IPS DF 6.9 (cell line): ENCODE measurements at places on chromosomes 1 and 21.

DNA sequence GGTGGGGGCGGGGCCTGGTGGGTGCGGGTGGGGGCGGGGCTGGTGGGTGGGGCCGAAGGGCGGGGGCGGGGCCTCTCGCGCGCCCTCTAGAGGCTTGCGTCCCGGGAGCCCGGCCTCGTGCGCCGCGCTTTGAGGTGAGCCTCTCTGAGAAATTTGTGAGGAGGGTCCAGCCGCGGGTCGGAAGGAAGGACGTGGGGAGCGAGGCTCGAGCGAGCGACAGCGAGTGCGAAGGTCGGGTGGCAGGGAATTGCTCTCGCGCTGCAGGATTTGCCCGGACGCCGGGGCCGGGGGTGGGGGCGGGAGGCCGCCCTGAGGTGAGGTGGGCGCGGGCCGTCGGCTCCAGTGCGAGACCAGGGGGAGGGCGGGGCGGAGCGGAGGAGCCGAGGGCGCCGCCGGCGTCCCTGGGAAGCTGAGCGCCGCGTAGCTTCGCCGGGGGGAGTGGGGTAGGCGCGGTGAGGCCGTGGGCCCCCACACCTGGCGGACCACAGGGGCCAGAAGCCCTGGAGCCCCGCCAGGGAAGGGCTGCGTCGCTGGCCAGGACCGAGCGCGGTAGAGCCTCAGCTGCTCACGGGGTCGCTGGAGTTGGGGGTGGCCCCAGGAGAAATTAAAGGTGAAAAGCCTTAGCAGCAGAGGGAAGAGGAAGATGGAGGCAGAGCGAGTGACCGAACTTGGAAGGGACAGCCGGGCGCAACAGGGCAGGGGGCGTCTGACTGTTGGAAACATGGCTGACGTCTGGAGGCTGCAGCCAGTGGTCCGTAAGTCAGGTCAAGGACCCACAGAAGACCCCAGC, 754 bp upstream of the LSS start:
- DNase-seq = no peak

GRCh38 chr1:67460676-67461500, 30.7 kb upstream of the SERBP1 start:
- DNase-seq = no peak

DNA sequence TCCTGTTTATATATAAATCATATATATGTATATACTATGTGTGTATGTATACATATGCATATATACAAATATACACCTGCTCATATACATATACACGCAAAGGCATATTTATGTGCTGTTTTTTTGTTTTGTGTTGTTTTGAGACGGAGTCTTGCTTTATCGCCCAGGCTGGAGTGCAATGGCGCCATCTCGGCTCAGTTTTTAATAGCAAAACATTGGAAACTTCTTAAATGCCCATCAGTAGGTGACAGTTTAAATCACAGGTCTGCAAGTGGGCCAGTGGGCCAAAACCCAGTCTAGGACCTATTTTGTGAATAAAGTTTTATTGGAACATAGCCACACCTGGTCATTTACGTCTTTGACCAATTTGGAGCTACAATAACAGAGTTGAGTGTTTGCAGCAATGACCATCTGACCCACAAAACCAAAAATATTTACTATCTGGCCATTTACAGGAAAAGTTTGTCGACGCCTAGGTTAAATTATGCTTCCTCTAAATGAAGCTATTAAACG, 132.3 kb downstream of the TOMM20 start:
- no peak for DNase-seq

DNA sequence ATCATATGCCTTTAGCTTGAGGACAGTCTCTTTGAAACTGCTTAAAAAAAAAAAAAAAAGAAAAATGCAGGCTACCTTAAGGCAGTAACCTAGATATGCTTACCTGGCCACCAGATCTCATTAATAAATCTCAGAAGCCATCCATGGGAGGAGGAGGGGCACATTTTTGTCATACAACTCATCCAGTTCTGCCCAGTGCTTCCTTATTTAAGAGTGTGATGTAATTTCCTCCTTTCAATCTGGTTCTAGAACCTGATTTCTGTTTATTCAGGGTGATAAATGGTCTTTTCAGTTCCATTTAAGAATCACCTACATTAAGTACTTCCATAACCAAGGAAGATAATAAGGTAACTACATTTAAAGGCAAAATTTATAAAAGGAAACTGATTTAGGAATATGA, 6.1 kb downstream of the ERRFI1 start:
- DNase-seq = no peak

DNA sequence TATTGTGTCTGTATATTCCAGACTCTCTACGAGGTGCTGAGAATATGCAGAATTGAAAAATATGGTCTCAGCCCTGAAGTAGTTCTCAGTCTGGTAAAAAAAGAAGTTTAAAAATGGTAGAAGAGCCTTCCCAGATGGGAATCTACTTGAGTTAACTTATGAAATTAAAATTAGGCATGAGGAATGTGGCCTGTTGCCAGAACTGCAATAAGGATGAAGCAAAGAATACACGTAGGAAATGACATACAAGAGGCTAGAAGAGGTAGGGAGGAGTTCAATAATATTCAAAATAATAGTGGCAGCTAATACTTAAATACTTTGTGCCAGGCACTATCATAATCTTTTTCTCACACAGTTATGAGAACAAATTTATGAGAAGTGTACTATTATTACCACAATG, 6.3 kb downstream of the ASPM start:
- DNase-seq = no peak

DNA sequence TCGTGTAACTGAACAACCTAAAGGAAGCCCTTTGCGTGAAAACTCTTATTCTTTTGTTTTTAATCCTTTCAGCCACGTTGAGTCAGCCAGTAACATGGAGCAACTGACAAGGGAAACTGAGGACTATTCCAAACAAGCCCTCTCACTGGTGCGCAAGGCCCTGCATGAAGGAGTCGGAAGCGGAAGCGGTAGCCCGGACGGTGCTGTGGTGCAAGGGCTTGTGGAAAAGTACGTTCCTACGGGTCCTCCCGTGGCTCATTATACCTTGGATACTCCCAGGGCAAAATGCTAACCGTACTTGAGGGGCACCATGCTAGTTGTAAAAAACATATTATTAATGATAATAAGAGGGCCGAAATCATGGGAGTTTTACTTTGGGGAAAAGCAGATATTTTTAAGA, 49.4 kb downstream of the LAMC2 start:
- no peak for DNase-seq

DNA sequence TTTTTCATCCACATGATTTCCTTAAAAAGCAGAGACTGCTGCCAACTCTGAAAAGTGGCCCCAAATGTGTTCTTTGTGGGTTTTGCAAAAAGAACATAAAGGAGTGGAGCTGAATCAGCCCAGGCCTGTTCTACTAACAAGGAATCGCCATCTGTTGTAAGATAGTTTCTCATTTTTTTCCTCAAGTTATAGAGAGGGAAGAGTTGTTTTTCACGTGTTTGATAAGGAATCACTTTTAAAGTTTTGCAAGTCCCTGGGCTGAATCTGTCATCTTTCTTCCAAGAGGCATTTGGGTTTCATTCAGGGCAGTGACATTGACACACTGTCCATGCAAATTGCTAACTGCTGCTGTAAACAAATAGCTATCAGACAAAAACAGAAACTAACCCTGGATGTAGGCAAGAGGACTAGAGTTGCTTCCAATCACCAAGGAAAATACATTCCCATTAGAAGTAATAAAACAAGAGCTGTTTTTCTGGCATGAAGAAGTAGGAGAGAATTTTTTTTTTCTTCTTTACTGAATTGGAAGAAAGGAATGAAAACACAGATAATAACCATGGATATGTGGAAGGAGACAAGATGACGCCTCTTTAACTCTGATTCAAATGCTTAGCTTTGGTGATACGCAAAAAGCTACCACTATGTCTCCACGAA, 58.8 kb upstream of the TBX15 start:
- DNase-seq = no peak

DNA sequence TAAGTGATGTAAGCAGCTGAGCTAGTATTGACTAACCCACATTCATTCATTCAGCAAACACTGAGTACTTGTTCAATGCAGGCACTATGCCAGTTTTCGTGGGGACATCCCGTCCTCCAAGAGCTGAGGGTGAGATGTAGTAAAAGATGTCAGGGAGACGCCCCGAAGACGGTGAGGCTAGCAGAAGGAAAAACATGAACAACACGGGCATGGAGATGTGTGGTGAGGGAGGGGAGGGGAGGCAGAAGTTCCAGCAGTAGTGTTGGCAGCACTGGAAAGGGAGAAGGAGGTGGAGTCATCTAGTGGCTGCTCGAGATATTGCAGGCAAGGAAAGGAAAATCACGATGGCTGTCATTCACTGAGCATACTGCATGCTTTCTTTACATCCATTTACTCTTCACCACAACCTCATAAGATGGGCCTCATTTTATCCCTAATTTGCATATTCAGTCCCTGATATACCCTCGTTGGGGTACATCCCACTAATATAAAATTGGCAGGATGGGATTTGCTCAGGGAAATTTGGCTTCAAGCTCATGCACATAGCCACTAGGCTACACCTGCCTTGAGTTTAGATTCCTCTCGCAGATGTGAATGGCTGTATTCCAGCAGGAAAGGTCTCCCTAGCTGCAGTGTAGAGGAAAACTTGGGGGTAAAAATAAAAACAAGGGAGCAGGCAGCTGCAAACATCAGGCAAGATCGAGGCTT, 14.5 kb downstream of the PDZK1IP1 start:
- DNase-seq = peak; percentile 37

DNA sequence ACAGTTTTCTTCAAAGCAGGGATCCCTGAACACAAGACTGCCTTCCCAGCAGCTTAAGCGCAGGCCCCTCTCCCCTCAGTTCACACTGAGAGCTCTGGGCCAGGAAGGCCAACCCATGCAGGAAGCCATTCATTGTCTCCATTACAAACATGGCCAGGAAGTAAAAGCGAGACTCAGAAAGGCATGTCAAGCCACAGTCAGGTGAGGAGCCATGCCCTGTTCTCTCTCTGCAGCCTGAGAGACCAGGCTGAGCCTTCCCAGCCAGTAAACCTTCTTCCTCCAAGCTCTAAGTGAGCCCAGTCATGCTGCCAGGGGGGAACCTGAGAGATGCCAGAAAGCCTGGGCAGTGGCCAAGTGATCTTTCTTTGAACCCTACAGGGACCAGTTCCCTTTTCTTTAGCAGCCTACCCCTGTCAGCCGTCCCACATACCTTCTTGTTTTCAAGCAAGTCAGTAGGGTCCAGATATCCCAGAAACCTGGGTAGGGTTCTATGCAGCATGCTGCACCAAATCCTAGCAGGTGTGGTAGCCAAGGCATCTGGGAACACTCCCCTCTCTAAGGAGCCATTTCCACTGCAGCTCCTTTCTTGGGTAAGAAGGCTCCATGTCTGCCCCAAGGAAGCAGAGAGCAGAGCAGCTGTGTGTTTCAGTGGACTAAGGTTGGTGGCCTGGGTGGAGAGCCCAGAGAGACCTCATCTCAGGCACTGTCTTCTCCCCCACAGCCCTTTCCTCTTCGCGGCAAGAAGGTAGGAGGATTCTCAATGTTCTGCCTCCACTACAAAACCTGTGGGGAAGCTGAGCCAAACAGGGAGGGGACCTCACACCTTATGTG, 977 bp downstream of the TRAF3IP3 start:
- no peak for DNase-seq

DNA sequence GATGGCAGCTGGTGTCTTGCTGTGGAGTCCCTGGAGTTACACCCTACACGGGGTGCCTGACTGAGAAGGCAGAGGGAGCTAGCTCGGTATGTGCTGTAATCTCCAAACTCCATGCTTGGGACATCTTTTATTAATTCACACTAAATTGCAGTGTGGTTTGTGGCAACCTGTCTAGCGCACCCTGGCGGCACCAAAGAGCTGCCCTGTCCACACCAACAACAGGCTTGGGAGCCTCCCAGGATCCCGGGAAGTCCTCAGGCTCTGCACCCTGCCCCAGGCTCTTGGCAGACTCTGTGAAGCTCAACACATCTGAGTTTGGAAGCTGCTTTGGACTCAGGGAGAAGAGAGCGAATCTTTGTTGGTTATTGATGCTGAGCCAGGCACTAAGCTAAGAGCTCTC, 138.9 kb downstream of the IGSF21 start:
- no peak for DNase-seq

GRCh38 chr21:33771976-33772375, 129.7 kb downstream of the ITSN1 start:
- no peak for DNase-seq

GRCh38 chr21:44931137-44931500, 8.7 kb upstream of the SLX9 start:
- no peak for DNase-seq

DNA sequence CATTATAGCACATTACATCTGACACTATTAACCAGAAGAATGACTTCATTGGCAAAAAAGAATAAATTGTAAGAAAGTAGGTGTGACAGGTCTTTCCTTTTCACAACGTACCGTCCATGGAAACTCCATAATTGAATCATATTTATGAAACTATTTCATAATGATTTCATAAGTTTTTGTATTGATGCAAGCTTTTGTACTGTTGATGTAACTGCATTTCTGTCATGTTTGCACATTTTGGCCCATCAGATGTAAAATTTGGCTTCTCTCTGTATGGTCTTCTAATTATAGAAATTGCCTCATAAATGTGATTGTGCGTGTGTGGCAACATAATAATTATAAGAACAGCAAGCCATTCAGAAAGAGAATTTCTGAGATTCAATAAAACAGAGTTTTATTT, 180.7 kb upstream of the ZNHIT6 start:
- DNase-seq = no peak

- no peak for DNase-seq
Observed at GRCh38 chr21:45129189-45129923, 55.0 kb downstream of the ADARB1 start.

DNA sequence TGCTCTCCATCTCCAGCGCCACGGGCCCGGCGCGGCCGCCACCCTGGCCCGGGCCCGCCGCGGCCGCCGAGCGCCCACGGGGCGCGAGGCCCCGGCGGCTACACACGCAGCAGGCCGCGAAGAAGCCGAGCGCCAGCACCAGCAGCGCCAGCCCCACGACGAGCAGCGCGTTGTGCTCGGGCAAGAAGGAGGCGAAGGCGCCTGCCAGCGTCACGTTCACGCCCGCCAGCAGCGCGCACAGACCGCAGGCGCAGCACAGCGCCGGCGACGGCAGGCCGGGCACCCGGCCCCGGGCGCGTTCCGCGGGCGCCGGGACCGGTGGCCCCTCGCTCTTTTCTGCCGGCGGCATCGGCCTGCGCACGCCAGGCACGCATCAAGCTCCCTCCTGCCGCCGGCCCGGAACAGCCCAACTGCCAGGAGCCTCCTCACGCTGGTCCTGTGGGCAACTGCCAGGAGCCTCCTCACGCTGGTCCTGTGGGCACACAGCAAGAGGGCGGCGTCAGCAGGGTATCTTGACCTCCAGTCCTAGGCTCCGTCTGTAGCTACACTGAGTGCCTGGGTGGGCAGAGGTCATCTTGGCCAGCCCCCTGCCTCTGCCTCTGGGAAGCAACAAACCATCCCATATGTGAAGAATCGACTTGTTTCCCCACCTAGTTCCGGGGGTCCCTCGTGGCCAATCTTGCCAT, 18.1 kb downstream of the KNCN start:
- DNase-seq = no peak

- DNase-seq = no peak
Observed at GRCh38 chr1:54011316-54012007, 6.5 kb downstream of the LDLRAD1 start.

DNA sequence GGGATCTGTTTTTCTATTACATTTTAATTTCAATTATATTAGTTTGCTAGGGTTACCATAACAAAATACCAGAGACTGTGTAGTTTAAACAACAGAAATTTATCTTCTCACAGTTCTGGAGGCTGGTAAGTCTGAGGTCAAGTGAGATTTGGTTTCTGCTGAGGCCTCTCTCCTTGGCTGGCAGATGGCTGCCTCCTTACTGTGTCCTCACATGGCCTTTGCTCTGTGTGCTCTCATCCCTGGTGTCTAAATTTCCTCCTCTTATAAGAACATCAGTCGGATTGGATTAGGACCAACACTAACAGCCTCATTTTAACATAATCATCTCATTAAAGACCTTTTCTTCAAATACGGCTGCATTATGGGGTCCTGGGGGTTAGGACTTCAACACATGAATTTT, 195.2 kb upstream of the CHODL start:
- no peak for DNase-seq

GRCh38 chr1:12408662-12409061, 178.8 kb downstream of the VPS13D start:
- no peak for DNase-seq
